ENCODE measurements at places on chromosomes 2 and 18.

- DNase-seq: peak; percentile 33
Observed at GRCh38 chr2:96531872-96532505, 4.6 kb upstream of the ARID5A start.

- DNase-seq: no peak
Observed at GRCh38 chr2:36277146-36277808, 78.3 kb upstream of the CRIM1 start.

DNA sequence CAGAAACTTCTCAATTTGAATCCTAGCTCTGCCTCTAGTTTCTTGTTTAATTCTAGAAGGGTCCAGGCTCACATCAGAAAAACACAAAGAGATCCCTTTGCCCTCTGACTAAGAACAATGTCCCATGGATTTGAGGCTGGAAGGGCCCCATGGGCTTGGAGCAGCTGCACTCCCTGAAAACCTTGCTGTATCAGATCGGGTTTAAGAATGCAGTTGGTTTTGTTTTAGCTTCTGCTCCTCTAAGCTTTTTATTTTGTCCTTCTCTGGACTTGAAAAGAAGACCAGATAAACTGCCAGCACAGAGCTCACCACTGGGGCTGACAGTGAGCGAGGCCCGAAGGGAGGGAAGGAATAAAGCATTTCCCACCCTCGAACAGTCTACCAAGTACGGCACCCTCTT lies 69.2 kb upstream of the WIPF1 start:
- DNase-seq: peak; percentile 33

DNA sequence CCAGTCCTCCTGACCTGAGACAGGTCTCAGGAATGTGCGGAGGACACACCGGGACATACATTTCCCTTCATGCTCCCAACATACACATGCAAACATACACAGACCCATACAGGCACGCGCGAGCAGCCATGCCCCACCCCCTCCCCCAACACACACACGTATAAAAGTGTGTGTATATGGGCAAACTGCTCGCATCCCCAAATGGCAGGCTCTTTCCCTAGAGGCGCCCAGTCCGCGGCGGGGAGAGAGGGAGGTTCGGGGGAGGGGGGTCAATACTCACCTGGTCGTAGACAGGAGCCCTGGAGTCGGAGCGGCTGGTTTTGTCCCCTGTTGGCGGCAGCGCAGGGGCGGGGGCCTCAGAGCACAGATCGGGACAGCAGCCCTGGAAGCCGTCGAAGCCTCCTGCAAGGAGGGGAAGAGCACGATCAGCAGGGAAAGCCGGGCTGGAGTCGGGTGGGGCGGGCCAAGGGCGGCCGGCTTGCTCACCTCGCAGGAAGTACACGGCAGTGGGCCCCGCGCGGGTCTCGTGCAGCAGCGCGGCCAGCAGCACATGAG lies 682 bp downstream of the DUSP2 start:
- DNase-seq: no peak

- DNase-seq: no peak
Observed at GRCh38 chr18:37261246-37261840, 304.3 kb downstream of the CELF4 start.

GRCh38 chr18:8504424-8504823 lies 104.8 kb upstream of the RAB12 start:
- no peak for DNase-seq

DNA sequence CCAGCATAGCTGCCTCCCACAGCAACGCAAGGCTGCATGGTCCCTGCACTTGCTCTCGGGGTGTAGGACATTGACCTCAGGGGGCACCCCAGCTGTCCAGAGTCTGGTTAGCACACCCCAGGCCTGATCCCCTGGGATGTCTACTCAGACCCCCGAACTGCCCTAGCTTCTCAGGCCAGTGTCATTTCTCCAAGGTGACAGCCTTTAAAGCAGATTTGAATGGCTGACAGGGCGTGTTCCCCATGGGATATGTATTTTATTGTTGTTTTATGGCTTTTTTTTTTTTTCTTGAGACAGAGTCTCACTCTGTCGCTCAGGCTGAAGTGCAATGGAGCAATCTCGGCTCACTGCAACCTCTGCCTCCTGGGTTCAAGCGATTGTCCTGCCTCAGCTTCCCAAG lies 40.8 kb upstream of the PTMA start:
- no peak for DNase-seq

GRCh38 chr18:76805221-76805620 lies 17.1 kb upstream of the ZNF236 start:
- no peak for DNase-seq

DNA sequence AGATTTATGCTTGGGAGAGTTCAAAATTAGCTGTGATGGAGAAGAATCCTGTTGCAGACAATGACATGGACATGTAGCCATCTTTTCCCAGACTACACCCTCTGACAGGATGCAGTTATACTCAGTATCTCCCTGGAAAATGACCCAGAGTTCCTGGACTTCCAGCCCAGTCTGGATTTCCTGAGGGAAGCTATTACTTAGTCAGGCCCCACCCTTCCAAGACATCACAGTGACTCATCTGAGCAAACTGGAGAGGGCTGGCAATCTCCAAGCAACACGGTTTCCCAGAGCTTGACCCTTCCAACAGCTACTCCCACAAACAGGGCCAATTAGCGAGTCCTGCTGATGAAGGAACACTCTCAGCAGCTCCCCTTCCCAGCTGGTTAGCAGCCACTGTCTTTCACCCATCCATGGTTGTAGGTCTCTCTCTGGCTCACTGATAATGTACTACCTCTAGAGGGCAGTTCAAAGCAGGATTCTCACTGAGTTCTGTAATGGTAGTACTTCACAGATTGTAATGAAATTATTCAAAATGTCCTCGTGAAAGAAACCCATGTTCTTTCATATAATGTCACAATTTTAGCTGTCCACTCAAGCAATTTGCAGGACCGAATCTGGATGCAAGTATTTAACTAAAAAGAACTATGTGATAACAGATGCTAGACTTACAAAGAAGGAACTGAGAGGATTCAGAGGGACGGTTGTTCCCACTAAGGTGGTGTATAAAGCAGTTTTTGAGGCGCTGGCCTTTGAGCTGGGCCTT lies 110.2 kb downstream of the MDH1 start:
- peak; percentile 28 for DNase-seq

DNA sequence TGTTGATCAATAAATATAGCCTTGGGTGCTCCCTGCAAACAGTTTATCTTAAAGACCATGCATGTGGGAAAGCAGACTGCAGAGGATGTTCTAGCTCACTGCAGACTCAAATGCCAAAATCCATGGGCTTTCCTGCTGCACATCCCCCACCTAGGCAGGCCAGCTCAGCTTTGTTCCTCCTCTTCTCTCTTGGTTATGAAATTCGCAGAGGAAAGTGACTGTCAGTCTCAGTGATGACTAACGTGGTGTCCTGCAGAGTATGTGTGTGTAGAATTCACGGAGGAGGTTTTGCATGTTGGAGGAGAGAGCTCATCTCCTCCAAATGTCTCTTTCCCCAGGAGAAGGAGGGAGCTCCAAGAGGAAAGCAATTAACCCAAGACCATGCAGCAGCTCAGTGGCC lies 21.4 kb upstream of the KCNS3 start:
- DNase-seq: no peak

GRCh38 chr2:180268006-180268405 lies 260.9 kb upstream of the CWC22 start:
- DNase-seq: no peak

- no peak for DNase-seq
Observed at GRCh38 chr2:70381821-70382220, 80.0 kb upstream of the FAM136A start.

- no peak for DNase-seq
Observed at GRCh38 chr18:73563345-73563744, 584.3 kb downstream of the FBXO15 start.

DNA sequence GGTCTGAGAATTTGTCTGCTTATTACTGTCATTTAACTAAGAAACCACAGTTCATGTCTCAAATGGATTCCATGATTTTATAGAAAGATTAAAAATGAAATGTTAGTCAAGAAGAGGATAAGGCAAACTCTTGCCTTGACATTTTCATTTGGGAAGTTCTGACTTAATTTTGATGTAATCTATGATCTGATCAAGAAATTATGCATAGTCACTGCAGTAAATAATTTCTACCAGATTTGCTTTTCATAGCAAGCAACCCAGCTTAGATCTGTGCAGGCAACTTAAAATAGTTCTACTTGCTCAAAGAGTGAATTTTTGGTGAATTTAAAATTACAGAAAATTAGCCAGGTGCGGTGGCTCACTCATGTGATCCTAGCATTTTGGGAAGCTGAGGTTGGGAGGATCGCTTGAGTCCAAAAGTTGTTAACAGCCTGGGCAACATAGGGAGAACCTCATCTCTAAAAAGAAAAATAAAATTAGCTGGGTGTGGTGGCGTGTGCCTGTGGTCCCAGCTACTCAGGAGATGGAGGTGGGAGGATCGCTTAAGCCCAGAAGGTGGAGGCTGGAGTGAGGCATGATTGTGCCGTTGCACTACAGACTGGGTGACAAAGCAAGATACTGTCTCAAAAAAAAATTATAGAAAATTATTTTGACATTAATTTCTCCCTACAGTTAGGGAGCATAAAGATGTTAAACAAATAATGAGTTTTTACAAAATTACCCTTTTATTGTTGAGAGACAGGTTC lies 158.7 kb upstream of the MYO3B start:
- DNase-seq: no peak

DNA sequence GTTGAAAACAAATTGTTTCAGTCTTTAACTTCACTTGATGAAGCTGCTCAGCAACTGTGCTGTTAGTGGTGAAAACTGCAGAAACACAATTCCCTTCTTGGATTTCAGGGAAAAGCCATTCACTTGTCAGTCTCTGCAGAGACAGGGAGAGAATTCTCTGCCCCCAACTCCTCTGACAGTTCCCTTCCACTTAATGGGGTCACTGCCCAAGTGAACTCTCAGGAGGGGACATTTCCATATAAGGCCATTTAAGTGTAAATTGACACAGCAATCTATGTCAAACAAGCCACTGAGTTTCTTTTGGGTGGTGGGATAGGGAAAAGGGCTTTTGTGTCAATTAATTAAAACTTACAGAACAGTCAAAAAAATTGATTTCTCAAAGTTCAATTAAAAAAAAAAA lies 51.4 kb upstream of the DNER start:
- no peak for DNase-seq

DNA sequence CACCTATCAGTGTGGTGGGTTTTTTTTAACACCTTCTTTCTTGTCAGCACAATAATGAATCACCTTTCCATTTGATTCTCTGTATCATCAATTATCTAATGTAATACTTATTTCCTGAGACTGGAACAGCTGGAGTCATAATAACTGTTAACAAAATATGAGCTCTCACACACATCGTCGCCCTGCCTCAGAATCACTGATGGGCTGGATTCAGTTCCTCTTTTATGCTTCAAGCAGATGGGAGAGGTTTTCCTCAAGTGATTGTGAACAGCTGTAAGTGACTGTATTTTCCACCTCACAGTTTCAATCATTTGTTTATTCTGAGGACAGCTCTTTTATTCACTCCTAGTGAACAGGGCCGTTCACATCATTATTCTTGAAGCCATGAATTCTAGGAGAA lies 330.2 kb downstream of the DSC3 start:
- no peak for DNase-seq

DNA sequence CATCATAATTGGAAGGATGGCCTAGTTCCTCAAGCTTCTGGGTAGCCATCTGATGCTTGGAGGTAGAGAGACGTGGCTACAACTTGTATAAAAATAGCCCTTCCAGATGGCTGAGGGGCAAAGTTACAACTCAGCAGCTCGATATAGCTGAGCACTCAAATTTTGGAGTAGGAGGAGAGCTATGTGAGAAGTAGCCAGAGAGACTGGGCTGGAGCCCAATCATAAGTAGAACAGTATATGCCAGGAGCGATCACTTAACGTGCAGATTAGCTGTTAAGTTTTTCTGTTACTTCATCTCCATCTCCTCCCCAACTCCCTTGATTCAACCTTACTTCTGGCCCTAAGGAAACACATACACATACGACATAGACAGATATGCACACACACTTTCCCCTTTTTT lies 28.8 kb downstream of the CNRIP1 start:
- DNase-seq: no peak

GRCh38 chr18:25103468-25104155 lies 248.4 kb downstream of the ZNF521 start:
- no peak for DNase-seq

- no peak for DNase-seq
Observed at GRCh38 chr2:42804891-42805290, 12.5 kb upstream of the HAAO start.

- no peak for DNase-seq
Observed at GRCh38 chr18:22347606-22348511, 69.9 kb downstream of the CTAGE1 start.

DNA sequence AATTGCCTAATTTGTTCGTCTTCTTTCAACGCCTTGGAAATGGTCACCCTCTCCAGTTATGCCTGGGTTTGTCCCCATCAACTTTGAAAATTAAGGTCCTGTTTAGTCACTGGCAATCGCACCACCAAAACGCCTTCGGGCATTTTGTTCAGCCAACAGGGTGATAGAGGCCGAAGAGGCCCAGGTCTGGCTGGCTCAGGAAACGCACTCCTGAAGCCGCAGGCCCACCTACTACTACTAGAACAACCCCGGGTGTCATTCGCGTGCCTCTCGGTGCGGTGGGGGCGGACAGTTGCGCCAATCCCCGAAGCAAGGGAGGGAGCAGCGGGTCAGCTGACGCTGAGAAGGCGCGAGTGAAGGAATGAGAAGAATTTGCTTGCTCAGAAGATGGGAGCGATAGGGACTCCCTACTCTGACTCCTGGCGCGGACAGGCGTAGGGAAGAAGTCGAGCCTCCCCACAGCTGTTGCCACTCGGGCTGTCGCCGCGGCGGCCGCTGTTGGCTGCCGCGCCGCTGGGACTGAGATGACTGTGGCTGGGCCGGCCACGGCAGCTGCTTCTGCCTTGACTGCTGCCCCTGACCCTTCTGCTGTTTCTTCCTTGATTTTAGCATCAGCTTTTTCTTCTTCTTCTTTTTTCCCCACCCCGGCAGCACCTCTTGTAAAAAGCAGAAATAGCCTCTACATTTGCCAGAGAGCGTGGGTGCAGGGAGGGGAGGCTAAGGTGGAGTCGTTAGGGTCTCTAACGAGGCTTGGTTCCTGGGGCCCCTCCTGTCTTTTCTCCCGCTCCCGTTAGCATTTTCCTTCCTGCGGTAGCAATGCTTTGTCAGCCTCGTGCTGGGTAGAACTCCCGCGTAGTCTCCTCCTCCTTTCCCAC lies 387.6 kb downstream of the FIGN start:
- peak; percentile 21 for DNase-seq

GRCh38 chr2:134119117-134119712 lies 134.7 kb upstream of the MGAT5 start:
- no peak for DNase-seq

GRCh38 chr2:203450561-203450960 lies 84.5 kb downstream of the RAPH1 start:
- DNase-seq: no peak

DNA sequence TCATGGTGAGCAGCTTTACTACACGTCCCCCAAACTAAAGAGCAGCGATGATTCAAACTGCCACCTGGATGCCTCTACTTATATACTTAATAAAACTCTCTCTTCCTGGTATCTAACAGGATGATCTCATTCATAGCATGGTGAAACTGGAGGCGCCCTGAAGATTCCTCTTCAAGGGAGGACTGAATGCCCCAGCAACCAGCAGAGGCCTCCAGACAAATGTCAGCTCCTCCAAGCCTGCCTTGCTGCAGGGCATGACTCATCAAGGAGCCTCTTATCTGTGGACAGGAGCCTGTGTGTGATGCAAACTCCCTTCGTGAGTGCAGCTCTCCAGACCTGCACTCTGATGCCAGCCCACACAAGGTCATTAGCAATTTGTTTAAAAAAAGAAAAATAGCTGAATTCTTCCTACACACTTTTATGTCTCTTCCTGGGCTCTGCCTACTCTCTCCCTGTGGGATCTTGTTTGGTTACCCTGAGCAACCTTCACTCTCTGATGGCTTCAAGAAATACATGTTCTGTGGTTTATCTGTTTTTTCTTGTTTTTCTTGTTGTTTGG lies 30.2 kb downstream of the LONRF2 start:
- DNase-seq: peak; percentile 97
